Esophagus muscularis mucosa (tissue), 4 donors: ENCODE measurements at places on chromosomes 16 and 17. TPM values are rescaled to one million over a fixed set of nuclear protein-coding genes. Genes with fewer than 3 reads are reported as not detected.

GRCh38 chr16:56999409-57000270 is 10.3 kb downstream of the NLRC5 start:
- no peak for DNase-seq

- no peak for DNase-seq
Measured at GRCh38 chr17:65741710-65742109, 180.3 kb upstream of the AXIN2 start.

DNA sequence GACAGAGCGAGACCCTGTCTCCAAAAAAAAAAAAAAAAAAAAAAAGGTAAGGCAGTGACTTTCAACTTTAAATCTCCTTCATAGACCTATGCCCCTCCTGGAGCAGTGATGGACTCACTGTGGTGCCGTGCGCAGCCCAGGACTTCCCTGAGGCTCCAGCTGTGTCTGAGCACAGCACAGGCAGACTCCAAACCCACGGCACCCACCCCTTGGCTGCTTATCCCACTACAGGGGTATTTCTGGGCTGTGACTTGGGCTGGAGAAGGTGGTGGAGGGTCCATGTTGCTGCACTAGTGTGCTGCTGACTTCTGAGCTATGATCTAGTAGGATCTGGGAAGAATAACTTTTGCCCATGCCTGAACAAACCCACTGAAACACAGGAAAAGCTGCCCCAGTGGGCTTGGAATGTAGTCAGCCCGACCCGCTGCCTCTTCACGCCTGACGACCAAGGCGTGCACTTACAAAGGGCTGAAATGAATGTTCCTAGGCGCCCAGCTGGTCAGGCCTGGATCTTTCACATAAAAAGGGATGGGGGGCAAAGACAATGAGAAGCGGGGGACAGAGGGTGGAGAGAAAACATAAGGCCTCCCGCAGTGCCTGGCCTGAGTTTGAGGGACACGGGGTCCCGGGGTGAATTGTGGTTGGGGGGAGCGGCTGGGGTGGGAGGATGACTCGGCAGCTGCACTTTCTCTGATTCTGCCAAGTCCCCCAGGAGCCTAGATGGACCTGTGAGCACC is 83.0 kb downstream of the IRF8 start:
- DNase-seq = no peak

DNA sequence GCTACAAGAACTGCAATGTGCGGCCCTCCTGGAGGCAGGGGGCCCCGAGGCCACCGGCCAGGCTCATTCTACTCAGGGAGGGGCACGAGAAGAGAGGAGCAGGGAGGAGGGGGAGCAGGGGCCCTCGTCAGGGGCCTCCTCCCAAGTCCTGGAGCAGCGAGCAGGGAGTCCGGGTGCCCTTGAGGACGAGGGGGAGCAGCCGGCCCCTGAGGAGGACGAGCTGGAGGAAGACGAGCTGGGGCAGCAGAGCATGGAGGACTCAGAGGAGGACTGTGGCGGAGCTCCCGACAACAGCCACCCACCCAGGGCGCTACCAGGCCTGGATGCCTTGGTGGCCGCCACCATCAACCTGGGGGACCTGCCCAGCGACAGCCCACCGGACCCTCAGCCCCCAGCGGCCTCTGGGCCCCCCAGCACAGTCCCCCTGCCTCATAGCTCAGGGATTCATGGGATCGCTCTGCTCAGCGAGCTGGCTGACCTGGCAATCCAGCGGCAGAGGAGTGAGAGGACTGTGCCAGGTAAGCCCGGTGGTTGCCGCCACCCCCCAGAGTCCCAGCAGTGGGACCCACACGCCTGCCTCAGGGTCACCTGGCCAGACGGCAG is 52.2 kb downstream of the BAHCC1 start:
- DNase-seq = no peak

DNA sequence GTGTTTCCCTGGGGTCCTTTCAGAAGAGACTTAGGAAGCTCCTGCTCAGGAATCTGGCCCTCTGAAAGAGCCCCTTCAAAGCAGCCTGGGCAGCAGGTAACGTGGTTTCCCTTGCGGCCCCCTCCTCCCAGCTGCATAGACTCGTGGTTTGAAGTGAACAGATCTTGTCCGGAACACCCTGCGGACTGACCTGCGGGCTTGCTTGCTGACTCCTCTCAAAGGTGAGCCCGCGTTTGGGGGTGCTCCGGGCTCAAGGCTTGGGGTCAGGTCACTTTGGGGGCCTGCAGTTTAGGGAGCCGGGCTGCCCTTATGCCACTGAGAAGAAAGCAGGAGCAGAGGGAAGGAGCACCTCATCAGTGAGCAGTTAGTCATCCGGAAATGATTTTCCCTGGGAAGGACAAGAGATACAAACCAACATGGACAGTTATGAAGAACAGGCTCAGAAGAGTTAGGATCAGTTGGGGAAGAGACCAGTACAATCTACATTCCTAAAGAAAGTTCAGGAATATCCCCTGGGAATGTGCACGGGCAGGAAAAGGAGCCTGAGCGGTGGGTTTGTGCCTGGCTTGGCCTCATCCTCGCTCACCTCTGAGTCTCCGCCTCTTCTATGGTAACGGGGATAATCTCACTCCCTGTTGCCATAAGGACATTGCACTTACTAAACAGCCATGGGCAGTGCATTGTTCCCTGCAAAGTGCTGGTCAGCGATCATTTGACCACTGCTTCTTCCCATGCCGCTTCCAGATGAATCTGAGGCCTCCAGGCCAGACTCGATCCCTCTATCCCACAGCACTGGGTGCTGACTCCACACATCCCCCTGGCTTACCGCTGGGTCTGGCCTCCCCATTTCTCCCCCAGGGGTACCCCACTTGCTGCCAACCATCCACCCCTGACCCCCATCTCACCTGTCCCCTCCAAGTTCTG is 10.0 kb downstream of the LDHD start:
- no peak for DNase-seq

- DNase-seq = no peak
Measured at GRCh38 chr16:72666267-72666666, 381.7 kb downstream of the ZFHX3 start.

DNA sequence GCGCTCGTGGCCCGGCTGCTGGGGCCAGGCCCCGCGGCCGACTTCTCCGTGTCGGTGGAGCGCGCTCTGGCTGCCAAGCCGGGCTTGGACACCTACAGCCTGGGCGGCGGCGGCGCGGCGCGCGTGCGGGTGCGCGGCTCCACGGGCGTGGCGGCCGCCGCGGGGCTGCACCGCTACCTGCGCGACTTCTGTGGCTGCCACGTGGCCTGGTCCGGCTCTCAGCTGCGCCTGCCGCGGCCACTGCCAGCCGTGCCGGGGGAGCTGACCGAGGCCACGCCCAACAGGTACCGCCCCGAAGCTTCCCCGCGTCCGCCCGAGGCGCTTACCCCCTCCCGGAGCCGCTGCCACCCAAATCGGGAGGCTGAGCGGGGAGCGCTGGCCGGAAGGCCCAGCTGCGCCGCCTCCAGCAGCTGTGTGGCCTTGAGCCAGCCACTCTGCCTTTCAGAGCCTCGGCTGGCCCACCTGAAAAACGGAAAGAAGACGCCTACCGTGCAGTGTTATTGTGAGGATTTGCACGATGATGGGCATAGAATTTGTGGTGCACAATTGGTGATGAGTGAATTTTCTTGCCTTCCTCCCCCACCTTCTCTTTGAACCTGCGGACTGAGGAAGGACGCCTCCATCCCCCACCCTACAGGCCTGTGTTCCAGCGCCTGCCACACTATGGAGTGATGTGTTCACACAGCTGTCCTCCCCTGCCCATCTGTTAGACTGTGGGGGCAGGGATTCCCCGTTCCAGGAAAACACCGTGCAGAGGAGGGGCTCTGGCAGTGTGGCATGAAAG is 523 bp downstream of the NAGLU start:
- DNase-seq = peak; percentile 97

DNA sequence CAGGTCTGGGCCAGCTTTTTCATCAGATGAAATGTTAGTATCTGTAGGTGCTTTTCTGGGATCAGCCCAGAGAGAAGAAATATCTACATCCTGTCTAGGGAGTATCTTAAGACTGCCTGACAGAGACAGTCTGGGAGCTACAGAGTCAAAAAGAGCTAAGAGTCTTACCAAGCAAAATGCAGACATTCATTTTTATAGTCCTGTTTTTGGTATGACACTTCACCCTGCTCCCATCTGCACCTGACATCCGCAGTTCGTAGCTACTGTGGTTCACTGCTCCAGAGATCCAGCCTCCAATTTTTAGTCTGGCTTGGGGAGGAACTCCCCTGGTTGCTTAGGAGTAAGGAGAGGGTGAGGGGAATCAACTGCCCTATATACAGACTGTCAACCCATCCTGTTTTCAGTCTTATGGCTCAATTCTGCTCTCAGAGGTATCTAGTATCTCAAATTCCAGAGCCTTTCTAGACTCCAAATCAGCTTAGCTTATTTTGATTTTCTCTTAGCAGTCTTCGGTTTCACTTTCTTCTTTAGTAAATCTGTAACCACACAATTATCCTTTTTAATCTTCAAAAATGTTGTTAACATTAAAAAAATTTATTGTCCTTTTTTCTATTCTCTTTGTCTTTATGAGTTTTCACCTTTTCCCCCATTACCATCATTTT is 97.8 kb downstream of the TMEM100 start:
- no peak for DNase-seq

GRCh38 chr17:71505200-71505599 is 615.6 kb upstream of the SOX9 start:
- DNase-seq = no peak

DNA sequence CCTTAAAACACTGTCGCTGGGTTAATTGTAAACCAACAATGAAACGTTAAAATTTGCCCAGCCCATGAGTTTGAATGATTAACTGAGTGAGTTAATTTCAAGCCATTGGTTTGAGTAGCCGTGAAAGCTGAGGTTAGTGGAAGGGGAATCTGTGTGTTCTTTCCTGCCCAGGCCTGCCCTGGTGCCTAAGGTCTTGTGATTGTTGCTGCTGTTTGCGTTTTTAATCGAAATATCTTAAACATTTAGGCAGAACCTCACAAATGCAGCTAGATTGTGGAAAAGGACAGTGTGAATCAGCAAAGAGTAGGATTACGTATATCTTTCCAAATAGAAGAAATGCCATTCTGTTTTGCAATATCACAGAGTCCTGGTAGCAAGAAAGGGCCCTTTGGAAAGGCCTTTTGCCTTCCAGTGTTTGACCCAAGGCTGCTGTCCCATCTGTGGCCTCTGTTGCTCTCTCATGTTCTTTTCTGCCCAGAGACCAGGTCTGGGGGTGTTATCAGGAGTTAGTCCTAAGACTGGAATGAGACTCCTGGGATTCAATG is 113.8 kb downstream of the MSI2 start:
- DNase-seq = no peak

DNA sequence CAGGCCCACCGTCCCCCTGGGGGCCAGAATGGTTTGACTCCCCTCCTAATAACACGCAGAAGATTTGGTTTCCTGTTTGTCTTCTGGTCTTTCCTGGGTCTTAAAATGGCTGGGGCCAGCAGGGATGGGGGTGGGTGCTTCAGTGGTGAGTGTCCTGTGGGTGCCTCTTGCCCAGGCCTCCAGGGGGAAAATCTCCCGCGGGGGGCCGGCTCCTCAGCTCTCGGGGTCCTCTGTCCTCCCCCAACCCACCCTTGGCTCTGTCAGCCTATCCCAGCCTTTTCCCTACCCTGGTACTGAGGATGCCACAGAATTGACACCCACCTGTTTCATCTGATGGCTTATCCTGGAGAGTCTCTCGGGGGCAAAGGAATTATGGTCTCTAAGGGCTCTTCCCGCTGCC is 23.8 kb upstream of the SDR42E2 start:
- DNase-seq = no peak

DNA sequence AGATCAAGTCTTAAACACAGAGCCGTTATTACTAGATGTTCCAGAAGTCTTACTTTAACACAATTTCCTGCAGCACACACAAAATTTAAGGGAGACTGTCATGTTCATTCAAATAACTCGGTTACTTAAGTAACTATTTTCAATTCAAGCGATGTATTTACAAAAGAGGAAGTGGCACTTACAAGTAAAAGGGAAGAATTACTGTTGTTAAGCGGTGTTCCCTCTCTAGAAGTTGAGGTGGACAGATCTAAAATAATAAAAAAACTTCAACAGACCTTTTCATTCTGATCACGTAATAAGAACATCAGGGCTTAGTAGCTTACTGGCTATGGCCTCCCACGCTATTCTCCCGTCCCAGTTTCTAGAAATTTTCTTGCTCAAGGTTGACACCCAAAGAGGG is 26.2 kb upstream of the TXNDC11 start:
- DNase-seq = no peak

GRCh38 chr17:39660397-39661385 is 4.5 kb upstream of the TCAP start:
- no peak for DNase-seq

DNA sequence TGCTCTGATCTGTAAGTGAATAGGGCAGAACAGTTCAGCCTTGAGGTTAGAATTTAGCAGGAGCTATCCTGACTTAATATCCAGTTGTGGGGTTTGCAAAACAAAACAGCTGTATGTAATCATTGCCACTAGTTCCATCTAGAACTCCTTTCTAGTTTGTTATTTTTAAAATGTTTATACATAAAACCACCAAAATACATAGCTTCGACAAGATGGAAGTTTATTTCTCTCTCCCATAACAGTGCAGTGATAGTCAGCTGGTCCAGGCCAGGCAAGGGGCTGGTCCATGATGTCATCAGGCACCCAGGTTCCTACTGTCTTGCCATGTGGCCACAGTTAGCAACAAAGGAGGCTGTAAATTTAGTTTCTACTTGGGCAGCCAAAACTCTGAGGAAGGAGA is 10.5 kb upstream of the PLK1 start:
- DNase-seq = no peak

- DNase-seq = no peak
Measured at GRCh38 chr17:61997664-61998063, 67.4 kb downstream of the MED13 start.

DNA sequence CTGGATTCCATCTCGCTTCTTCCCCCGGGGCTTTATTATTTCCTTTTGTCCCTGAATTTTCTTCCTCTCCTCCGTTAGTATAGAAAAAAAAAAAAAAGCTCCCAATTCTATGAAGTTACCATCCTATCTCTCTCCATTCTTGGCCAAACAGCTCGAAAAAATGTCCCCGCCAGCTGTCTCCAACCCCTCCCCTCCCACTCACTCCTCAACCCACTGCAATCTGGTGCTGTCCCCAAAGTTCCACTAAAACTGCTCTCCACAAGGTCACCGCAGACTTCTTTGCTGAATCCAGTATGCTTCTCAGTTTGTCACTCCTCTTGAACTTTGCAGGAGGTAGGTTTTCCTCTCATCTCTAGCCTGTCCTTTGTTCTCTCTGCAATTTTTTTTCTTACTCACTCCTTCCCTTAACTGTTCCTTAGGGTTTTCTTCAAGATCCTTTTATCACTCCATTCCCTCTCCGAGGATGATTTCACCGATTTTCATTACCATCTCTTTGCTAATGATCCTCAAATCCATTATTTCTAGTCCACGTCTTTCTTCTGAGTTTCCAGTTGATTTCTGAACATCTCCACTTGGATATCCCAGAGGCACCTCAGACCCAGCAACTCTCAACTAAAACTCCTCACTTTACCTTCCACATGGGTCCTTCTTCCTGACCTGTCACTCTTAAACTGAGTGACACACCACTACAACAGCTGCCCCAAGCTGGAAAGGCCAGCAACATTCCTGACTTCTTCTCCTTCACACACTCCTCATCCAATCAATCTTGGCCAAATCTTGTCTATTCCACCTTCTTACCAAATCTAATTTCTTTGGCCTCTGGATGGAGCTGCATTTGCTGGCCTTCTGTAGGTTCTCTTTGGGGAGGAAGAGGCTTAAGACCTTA is 1.5 kb upstream of the SUMO2 start:
- no peak for DNase-seq

Gene NKD1
- total RNA-seq = 43.6 TPM

Gene GIT1
- 47.3 TPM for total RNA-seq

Gene SDK2
- total RNA-seq = 0.42 TPM

Gene ZNF232
- 9.9 TPM for total RNA-seq

Gene EXOC3L1
- 2.5 TPM for total RNA-seq

Gene GDE1
- 103 TPM for total RNA-seq
